ENCODE measurements at places on chromosomes 13 and 19.

DNA sequence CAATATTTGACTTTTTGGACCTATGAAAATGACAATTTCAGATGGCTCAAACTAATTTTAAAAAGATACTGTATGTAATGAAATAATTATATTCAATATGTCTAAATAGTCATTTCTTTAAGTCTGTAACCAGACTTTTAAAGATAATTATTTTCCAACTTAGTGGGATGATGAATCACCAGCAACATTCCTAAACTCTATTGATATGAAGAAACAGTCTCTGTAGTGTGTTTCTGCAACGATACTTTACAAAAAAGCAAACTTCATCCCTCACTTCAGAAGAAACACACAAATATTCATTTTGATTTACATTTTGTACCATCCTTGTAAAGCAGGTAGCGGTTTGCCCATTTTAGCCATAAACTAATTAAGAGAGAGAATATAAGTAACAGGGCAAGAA, 417.4 kb downstream of the EFNB2 start:
- no peak overlapping the region for H3K4me3 ChIP-seq
- H3K4me1 ChIP-seq: no peaks in the 10 kb centered on the region
- no peak overlapping the region for H3K27ac ChIP-seq
- DNase-seq: no peak
- no peaks in the 10 kb centered on the region for H3K27me3 ChIP-seq

DNA sequence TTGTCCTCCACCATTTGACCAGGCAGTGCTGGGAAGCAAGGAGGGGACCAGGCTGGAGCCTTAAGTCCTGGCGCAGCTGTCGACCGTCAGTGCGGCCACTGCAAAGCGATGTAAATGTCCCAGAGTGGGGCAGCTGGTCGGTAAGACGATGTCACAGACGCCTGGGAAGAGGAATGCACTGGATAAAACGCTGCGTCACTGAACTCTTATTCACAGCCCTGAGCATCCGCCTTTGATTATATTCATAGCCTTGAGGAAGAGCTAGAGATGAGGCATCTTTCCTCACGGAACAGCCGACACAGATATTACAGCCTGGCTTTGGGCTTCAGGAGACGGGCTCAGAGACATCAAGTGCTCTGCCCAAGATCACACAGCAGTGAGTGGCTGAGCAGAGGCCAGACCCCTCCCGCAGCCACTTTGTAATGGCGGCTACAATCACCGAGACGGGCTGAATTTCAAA, 17.6 kb upstream of the TUBGCP3 start:
- no peaks in the 10 kb centered on the region for H3K36me3 ChIP-seq
- H3K27ac ChIP-seq: no peak overlapping the region
- peak overlapping the region; percentile 53 for H3K4me3 ChIP-seq
- no peaks in the 10 kb centered on the region for H3K27me3 ChIP-seq

- H3K27me3 ChIP-seq: peaks cover 4% of the 10 kb centered on the region
- no peak overlapping the region for H3K4me3 ChIP-seq
- no peak overlapping the region for H3K27ac ChIP-seq
- H3K36me3 ChIP-seq: no peaks in the 10 kb centered on the region
Measured at GRCh38 chr19:29302002-29302928, 89.3 kb upstream of the UQCRFS1 start.

DNA sequence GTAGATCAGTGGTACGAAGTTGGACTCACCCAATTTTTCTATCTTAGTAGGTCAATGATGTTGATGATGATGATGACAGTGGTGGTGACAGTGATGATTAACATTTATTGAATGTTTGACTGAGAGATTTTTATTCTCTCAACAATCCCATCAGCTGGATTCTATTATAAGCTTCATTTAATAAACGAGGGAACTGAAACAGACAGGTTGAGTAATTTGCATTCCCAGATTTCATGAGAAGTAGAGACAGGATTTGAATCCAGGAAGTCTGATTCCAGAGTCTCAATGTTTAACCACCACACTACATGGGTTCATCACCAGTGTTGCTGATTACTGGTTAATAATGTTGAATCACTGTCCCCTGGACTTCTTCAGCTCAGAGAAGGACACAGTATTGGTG, 168.9 kb downstream of the FLT1 start:
- no peak for DNase-seq
- no peak overlapping the region for H3K27ac ChIP-seq
- no peaks in the 10 kb centered on the region for H3K27me3 ChIP-seq
- no peaks in the 10 kb centered on the region for H3K36me3 ChIP-seq
- peaks cover 30% of the 10 kb centered on the region for H3K4me1 ChIP-seq

GRCh38 chr13:29513002-29513980, 82.2 kb downstream of the SLC7A1 start:
- H3K36me3 ChIP-seq: peaks cover 43% of the 10 kb centered on the region
- H3K4me1 ChIP-seq: no peaks in the 10 kb centered on the region
- H3K4me3 ChIP-seq: no peak overlapping the region
- no peaks in the 10 kb centered on the region for H3K27me3 ChIP-seq
- no peak overlapping the region for H3K27ac ChIP-seq

- H3K27ac ChIP-seq: no peak overlapping the region
- H3K4me3 ChIP-seq: no peak overlapping the region
- no peak for DNase-seq
- H3K4me1 ChIP-seq: no peaks in the 10 kb centered on the region
Measured at GRCh38 chr13:49082653-49083536, 107.2 kb downstream of the FNDC3A start.

- peaks cover 8% of the 10 kb centered on the region for H3K4me1 ChIP-seq
- DNase-seq: no peak
- no peaks in the 10 kb centered on the region for H3K27me3 ChIP-seq
Measured at GRCh38 chr13:76516013-76516412, 370.2 kb downstream of the KCTD12 start.

DNA sequence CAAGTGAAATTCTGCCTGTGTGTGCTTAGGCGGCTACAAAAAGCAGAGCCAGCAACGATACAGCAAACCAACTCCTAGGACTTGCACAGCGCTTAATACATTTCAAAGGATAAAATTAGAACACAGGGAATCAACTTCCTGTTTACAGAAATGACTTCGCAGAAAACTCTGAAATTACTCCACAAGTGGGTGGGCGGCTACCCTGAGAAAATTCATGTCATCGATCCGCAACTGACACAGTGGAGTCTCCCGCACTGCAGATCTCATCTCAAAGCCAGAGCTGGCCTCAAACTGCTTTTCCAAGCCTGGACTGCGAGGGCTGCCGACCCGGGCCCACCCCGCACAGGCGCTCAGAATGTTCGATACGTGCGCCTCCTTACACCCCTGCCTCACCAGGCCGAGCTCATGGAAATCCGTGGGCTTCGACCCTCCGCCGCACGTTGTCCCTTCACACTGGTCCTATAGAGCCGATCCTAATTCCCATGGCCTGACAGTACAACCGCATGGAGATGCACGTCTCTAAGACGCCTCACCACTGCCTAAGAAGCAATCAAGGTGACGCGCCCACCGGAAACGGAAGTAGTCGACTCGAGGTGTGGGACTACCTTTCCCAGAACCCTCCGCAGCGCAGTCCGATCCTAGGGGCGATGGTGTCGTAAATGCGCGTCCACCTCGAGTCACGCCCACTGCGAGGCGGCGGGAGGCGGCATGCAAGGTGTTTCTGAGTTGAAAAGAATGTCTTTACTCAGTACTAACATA, at the start of gene ZNF229:
TSS of gene ZNF229 (minus strand) at position 557 of the 759 bp plus-strand sequence. CDS start 5,625 bp downstream, outside the sequence.
- peaks cover 7% of the 10 kb centered on the region for H3K4me1 ChIP-seq
- peak within 1 kb of the TSS; percentile 61 for H3K4me3 ChIP-seq
- H3K27ac ChIP-seq: no peak within 1 kb of the TSS
- peak; percentile 88 for DNase-seq

DNA sequence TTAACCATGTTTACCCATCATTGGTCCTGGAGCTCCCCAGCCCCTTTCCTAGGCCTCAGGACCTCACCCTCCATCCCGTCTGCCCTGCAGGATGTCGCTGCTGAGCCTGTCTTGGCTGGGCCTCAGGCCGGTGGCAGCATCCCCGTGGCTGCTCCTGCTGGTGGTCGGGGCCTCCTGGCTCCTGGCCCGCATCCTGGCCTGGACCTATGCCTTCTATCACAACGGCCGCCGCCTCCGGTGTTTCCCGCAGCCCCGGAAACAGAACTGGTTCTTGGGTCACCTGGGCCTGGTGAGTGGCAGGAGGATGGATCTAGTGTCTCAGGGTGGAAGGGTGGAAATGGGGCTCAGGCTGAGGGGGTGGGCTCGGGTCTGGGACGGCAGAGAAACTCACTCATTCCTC, 508 bp downstream of the CYP4F8 start:
- H3K4me3 ChIP-seq: no peak overlapping the region
- DNase-seq: no peak
- peaks cover 14% of the 10 kb centered on the region for H3K27me3 ChIP-seq
- H3K4me1 ChIP-seq: no peaks in the 10 kb centered on the region
- H3K27ac ChIP-seq: no peak overlapping the region
- H3K36me3 ChIP-seq: no peaks in the 10 kb centered on the region

DNA sequence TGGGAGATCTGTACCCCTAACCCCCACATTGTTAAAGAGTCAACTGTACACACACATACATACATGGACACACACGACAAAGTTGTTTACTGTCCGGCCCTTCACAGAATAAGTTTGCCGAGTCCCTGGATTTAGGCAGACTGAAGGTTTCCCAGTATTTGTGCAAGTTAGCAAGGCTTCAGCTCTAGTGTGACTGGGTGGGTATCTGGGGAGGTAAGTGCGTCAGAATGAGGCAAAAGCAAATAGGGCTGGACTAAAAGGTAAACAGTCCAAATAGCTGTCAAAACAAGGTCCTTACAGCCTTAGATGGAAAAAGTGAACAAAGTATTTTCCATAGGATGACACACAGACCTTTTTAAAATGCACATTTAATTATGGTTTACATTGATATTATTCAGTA, 228.4 kb upstream of the UFM1 start:
- H3K27me3 ChIP-seq: no peaks in the 10 kb centered on the region
- H3K4me3 ChIP-seq: no peak overlapping the region
- DNase-seq: no peak
- no peaks in the 10 kb centered on the region for H3K36me3 ChIP-seq
- H3K27ac ChIP-seq: no peak overlapping the region
- no peaks in the 10 kb centered on the region for H3K4me1 ChIP-seq
